ENCODE measurements at places on chromosomes 7 and 10.
A peak's percentile ranks its signal among the peaks of the same experiment; 100 is the strongest.

DNA sequence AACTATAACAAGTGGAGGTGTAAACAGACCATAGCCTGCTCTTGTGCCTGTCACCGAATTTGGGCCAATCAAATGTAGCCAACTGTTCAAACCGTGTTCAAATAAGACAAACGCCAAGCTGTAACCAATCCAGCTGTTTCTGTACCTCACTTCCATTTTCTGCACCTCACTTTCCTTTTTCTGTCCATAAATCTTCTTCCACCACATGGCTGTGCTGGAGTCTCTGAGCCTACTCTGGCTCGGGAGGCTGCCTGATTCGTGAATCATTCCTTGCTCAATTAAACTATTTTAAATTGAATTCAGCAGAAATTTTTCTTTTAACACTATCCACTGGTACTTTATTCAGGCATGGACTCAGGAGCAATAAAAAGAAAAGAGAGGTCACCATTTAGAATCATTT, 29.9 kb upstream of the COL1A2 start:
- no peak overlapping the region for H3K27ac ChIP-seq
- H3K4me1 ChIP-seq: peaks cover 15% of the 10 kb centered on the region
- no peaks in the 10 kb centered on the region for H3K36me3 ChIP-seq
- no peak for DNase-seq
- H3K4me3 ChIP-seq: no peak overlapping the region

DNA sequence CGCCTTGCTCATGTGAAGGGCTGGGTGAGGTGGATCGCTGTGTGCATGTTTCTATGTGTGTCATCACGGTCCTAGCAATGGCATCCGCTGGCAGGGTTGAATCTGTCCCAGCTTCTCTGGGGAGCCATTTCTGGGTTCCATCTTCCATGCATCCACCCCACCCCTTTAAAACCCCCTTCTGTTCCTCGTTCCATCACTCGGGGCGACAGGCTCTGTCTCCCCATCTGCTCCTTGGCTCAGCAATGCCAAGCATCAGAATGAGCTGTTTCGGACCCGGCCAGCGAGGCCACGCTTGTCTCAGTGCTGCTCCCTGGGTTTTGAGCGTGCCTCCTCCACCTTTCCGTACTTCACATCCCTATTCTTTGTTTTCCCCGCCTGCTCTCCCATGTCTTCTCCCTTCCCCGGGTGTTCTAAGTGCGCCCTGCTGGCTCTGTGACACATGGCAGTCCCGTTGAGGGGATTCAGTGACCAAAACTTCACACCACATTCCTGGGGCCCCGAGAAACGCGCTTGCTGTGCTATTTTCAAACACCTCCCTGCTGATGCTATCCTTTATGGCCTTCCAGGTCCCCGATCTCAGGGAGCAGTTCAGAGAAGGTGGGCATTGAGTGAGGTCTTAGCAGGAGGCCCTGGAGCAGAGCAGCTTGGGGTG, 554.1 kb upstream of the FOXK1 start:
- no peaks in the 10 kb centered on the region for H3K27me3 ChIP-seq
- no peaks in the 10 kb centered on the region for H3K36me3 ChIP-seq

DNA sequence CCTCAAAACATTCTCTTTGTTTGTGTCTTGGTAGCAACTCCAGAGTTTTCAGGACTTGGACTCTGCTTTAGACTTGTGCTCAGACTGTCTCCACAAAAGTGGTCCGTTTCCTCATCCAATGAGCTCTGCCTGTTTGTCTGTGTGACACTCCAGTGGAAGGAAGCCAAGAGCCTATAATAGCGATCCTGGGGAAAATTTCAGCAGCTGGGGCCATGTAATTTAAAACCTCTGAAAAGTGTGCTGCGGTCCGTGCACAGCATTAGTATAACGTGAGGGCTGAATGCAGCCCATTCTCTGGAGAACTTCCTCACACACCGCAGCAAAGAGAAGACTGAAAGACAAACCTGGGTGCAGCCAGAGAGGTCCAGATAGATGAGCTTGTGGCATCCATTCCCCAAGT, at the start of gene LRRC17:
Gene LRRC17, plus strand, starts transcription at position 259 of the 400 bp plus-strand sequence. CDS start 20,914 bp downstream, outside the sequence.
- peak; percentile 85 for DNase-seq
- H3K27me3 ChIP-seq: no peaks in the 10 kb centered on the region
- peaks cover 20% of the 10 kb centered on the region for H3K4me1 ChIP-seq
- H3K27ac ChIP-seq: peak within 1 kb of the TSS; percentile 68

DNA sequence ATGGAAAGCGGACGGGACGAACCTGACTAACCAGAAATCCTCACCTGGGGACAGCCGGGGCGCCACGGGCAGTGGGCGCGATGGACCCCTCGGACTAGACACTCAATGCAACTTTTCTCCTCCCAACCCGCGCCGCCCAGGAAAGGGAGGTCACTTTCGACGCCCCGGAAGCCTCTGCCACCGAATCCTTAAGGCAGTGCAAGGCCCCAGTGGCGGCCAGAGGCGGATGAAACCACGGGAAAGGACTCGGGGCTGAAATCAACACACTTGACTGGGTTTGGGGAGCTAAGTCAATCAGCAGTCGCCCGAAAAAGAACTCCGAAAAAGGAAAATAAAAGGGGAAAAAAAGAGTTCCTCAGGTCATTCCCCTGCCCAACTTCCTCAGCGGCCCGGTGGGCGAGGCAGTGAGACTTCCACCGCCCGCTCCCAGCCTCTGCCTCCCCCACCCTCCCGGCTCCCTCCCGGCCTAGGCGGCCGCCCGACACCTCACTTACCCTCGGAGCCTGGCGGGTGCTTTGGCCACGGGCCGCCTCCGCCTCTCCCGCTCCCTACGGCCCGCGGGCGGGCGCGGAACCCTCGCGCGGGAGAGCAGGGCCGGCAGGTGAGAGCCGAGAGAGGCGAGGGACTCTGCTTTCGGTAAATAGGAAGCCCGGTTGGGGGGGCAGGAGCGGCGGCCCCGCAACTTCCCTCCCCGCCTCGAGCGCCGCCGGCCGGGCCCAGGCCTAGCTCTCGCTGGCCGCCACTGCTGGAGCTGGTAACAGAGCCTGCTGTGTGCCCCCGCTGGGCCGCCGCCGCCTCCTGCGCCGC, 518 bp downstream of the WAPL start:
- peak; percentile 41 for DNase-seq
- peak overlapping the region; percentile 74 for H3K27ac ChIP-seq

DNA sequence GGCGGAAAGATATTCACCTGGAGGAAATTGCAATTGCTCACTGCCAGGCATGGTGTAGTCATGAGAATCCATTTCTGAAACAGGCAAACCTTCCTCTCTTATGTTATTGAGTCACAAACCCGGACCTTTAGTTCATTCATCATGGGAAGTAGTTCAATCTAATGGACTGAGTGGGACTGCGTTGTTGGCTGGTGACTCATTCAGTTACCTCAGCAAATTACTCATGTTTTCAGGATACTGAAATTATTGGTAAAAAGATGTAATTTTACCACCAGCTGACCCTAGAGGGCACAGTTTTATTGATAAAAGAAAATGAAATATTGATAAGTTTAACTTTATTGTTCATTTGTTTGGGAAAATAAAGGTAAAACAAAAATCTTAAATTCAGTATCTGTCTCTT, 1194.4 kb upstream of the SORCS1 start:
- no peak overlapping the region for H3K4me3 ChIP-seq
- H3K36me3 ChIP-seq: no peaks in the 10 kb centered on the region
- H3K27ac ChIP-seq: no peak overlapping the region
- H3K4me1 ChIP-seq: no peaks in the 10 kb centered on the region

GRCh38 chr7:104179178-104179577, 28.6 kb downstream of the ORC5 start:
- H3K4me3 ChIP-seq: no peak overlapping the region
- H3K36me3 ChIP-seq: peaks cover 3% of the 10 kb centered on the region
- DNase-seq: no peak
- peaks cover 12% of the 10 kb centered on the region for H3K4me1 ChIP-seq
- H3K27me3 ChIP-seq: no peaks in the 10 kb centered on the region

DNA sequence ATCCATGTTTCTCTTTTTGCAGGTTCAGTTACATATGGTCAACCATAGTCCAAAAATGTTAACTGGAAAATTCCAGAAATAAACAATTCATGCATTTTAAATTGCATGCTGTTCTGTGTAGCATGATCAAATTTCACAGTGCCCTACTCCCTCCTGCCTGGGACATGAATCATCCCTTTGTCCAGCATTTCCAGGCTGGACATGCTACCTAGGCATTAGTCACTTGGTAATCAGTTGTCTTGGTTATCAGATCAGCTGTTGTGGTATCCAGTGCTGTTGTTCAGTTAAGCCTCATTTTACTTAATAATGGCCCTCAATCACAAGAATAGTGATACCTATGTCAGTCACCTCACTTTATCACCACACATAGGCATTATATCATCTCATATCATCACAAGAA, 7.3 kb upstream of the PNLIP start:
- no peaks in the 10 kb centered on the region for H3K36me3 ChIP-seq
- no peak overlapping the region for H3K4me3 ChIP-seq
- no peaks in the 10 kb centered on the region for H3K27me3 ChIP-seq

Measured in endothelial cell of umbilical vein (primary cell).